ENCODE measurements at places on chromosomes 5 and 9.

DNA sequence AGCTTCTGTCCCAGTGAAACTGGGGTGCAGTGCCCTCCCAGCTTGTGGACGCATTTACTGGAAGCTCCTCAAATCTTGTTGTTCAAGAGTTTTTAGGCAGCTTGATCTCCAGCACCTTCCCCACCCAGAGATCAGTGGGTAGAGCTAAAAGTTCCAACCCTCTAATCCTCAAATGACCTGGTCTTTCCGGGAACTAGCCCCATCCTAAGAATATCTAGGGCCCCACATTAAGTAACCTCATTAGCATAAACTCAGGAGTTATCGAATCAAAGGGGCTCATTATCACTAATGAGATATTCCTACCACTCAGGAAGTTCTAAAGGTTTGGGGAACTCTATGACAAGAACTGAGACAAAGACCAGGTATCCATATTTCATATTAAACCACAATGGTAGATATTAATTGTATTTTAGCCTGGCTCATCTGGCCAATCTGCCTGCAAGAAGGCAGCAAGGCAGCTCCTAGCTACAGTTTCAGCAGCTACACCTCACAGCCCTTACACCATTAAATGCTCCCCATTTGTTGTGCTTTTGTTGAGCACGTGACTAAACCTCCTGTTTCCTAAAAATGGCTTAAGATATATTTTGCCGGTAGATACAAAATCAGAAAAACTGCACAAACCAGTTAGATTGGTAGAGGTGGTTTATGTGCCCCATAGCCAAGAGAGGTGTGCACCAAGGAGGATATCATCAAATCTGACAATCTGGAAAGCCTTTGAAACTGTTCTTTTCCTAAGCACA is 24.6 kb upstream of the SLC22A5 start:
- DNase-seq = no peak

DNA sequence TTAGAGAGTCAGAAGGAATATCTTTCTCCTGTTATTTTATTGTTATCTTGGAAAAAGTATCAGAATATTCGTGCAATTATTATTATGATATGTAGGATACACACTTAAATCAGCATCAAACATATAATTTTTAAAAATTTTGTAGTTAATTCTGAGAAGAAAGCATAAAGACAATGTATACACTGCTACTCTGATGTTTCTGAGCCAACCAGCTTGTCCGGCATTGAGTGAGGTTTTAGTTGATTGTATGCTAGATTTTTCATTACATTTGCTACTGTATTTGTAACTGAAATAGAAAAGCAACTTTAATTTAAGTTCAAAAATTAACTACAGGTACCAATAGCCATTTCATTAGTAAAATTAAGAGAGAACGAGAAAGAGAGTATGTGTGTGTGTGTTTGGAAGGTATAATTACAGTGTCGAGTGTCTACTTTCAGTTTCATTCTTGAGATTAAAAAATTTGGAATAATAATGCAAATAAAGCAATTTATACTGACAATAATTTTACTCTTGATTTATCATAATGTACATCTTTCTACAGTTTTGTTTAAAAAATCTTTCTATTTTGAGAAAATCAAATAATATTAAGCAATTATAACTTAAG is 160.4 kb upstream of the CDH12 start:
- peak; percentile 4 for DNase-seq

- peak; percentile 62 for DNase-seq
These were observed 205.6 kb downstream of the DENND1A start for GRCh38 chr9:123724211-123724796.

DNA sequence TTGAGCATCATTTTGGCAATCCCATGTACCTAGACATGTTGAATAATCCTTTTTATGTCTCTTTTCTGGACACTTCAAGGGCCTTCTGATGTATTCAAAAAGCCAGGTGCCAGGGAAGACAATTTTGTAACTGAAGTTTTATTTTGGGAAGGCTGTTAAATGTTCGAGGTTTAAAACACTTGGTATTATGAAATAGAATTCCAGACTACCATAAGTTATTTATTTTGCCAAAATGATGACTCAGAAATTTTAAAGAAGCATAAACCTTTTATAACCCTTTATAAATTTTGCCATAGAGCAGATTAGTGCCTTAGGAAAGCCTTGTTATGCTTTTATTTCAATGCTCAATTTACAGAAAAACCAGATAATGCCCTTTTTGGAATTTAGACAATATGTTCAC is 30.3 kb upstream of the UHRF2 start:
- peak; percentile 54 for DNase-seq

DNA sequence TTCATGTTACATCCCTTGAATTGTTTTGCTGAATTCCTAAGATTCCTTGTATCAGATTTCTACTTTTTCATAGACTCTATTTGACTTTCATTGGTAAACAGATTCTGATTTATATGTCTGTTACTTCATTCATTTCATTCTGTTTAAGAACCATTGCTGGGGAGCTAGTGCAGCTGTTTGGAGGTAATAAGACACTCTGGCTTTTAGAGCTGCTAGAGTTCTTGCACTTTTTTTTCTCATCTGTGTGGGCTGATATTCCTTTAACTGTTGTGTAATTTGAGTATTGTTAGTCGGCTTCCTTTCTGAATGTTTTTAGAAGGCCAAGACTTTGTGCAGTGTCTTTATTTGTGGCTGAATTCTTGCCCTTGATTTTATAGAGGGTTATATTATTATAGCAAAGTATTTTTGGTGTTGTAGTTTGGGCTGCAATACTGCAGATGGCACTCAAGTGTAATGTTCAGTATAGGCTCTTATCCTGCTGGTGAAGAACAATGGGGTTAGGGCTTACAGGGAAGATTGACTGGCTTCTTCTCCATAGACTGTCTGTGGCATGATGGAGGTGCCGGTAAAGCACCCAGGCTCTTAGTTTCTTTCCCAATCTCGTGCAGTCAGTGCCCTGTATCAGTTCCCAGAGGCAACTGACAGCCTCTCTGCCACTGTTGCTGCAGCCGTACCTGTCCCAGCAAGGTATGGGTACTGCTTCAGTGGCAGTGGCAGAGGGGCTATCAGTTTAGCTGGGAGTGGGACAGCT is 162.2 kb downstream of the OXCT1 start:
- peak; percentile 66 for DNase-seq

DNA sequence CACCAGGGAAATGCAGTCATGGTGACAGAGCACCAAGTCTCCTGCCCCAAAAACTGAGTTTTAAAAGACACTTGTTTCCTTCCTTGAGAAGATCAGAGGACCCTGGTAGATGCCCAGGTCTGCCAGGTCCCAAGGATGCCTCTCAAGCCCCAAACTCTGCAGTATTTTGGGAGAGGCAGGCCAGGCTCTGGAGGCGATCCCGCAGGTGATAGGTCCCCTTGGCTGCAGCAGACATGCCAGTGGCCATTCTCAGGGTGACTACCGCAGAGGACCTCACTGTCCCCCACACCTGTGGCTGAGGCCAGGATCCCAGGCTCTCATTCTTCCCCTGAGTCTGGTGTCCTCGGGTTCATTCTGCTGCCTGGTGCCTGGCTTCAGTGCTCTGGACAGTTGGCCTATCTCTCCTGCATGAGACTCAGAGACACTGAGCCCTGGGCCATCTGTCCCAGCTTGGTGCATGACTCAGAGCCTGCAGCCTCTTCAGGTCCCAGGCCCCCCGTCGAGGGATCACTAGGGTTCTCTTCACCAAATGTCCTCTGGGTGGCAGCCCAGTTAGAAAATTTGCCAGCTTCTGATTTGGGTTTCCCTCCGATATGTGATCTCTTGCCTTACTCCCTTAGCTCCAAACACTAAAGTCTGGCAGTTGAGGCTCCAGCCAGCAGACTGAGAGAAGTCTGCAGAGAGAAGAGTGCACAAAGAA is 59.7 kb upstream of the GARNL3 start:
- DNase-seq = peak; percentile 45

DNA sequence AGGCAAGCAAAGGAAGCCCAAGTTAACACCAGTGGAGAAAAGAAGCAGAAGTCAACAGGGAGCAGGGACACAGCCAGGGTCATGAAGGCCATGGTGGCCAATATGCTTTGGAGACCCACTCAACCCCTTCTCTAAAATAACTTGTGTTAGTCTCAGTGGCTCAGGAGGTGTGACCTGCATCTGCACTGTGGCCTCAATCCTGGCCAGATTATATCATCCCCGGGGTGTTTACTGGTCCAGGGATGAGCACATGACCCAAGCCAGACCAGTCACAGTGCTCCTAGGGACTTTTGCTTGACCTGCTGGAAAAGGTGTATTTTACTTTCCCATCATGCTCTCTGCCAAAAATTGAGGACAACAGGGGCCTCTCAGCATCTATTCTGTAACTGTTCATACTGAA is 105.2 kb downstream of the DPYSL3 start:
- peak; percentile 31 for DNase-seq

GRCh38 chr5:60803712-60804111 is 40.4 kb downstream of the ELOVL7 start:
- no peak for DNase-seq

DNA sequence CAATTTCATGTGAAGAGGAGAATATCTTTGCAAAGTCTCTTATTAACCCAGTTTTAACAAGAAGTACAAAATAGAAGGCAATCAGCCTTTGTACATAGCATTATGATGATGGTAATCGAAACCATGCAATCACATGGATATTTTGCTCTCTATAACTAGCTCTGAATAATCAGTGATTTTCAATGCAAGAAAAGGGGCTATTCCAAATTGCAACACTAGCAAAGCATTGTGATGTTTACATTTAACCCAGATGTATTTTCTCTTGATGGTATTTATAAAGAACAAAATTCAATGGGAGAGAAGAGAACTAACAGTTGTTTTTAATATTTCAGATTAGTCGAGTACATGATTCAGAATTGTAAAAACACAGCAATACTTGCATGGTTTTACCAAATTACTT is 437.5 kb upstream of the DMAC1 start:
- peak; percentile 7 for DNase-seq

Measured in fibroblast of mammary gland (primary cell).